Fibroblast of villous mesenchyme (primary cell): ENCODE measurements at places on chromosomes 12 and 14. TPM values are rescaled to one million over a fixed set of nuclear protein-coding genes. Genes with fewer than 3 reads are reported as not detected.

The CLEC7A gene
- total RNA-seq: under 0.01 TPM in 1 of 2 replicates, not detected in the other

The CNTN1 gene
- 1.7 and 2.6 TPM in 2 replicates for total RNA-seq

The CD163L1 gene
- 7.3 and 11.0 TPM in 2 replicates for total RNA-seq

The ANKRD9 gene
- 16.4 and 26.4 TPM in 2 replicates for total RNA-seq

The TRMT5 gene
- total RNA-seq: 11.0 and 16.0 TPM in 2 replicates

The SYT10 gene
- total RNA-seq: not detected in 2 replicates

The LLPH gene
- 3.9 and 5.6 TPM in 2 replicates for total RNA-seq

DNA sequence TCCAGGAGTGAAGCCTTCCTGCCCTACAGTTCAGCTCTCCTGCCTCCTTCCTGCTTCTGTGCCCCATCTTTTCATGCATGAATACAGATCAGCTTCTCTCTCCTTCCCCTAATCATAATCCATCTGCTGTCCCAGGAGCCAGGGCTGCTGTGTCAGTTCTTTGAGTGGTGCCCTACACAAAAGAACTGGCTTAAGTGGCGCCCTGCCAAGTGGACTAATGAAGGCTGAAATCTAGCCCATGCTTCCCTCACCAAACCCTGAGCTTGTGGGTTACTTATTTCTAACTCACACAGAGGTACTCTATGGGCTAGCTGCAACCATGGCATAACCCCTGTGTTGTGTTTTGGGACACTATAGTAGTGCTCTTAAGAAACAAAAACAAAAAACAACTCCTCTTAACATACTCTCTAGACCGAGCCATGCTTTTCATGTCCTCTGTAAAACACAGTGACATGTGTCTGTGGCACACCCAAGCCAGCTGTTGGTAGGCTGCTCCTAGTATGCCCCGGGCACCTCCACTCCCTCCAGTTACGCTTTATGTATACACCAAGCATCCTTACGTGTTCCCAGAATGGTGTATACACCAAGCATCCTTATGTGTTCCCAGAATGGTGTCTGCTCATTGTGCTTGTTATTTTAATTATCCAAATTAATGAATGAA, 19.3 kb upstream of the ETV6 start:
- DNase-seq: no peak

- peak; percentile 28 for DNase-seq
Observed at GRCh38 chr14:68664225-68664681, 128.6 kb downstream of the ZFP36L1 start.

DNA sequence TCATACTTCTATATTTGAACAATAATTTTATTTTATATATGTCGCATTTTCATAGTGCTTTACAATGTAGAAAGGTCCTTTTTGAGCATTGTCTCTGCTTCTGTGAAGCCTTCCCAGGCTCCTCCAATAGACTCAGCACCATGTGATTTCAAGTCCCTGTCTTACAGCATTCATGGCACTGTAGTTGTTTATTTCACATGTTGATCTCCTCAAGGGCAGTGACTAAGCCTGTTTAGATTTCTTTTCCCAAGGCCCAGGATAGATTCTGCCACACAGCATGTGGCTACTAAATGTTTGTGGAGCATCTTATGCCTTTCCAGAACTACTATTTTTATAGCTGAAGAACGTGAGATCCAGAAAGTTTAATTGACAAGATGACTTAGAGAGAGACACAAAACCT, 391.7 kb downstream of the TMEM117 start:
- peak; percentile 60 for DNase-seq

DNA sequence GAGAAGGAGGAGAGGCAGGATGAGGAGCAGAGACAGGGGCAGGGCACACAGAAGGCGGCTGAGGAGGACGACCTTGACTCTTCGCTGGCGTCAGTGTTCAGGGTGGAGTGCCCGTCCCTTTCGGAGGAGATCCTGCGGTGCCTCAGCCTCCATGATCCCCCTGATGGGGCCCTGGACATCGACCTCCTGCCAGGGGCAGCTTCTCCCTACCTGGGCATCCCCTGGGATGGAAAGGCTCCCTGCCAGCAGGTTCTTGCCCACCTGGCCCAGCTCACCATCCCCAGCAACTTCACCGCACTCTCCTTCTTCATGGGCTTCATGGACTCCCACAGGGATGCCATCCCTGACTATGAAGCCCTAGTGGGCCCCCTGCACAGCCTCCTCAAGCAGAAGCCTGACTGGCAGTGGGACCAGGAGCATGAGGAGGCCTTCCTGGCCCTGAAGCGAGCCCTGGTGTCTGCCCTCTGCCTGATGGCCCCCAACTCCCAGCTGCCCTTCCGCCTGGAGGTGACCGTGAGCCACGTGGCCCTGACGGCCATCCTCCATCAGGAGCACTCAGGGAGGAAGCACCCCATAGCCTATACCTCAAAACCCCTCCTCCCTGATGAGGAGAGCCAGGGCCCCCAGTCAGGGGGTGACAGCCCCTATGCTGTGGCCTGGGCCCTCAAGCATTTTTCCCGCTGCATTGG, 14.6 kb downstream of the CBLN3 start:
- DNase-seq: no peak

DNA sequence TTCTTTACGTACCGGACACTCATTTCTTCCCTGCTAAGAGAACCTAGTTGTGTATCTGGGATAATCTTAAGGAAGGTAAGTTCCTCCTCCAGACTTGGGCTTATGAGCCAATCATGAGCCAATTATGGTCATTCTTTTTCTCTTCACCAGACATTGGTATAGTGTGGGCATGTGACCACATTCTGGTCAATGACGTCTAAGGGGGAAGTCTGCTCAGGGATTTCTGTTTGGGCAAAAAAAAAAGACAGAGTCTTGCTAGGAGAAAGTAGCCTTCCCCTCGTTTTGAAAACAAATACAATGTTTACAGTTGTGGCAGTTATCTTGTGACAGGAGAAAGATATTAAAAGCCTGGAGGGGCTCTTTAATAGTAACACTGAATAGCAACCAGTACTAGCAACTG, 20.1 kb upstream of the PLXNC1 start:
- no peak for DNase-seq

GRCh38 chr12:81147292-81147919, 69.5 kb downstream of the ACSS3 start:
- no peak for DNase-seq

DNA sequence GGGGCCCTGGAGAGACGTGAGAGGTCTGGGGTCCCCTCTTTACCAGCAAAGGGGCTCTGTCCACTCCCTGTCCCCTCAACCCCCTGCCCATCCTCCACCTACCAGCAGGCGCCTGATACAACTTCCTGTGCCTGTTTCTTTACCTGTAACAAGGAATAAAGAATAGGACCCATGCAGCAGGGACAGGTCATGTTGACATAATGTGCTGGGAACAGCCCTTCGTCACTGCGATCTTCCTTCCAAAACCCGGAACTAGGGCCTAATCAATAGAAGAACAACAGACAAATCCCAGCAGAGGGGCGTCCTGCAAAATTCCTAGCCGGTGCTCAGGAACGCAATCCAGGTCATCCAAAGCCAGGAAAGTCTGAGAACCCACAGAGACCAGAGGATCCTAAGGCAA, 32.1 kb downstream of the SCARB1 start:
- DNase-seq: no peak

DNA sequence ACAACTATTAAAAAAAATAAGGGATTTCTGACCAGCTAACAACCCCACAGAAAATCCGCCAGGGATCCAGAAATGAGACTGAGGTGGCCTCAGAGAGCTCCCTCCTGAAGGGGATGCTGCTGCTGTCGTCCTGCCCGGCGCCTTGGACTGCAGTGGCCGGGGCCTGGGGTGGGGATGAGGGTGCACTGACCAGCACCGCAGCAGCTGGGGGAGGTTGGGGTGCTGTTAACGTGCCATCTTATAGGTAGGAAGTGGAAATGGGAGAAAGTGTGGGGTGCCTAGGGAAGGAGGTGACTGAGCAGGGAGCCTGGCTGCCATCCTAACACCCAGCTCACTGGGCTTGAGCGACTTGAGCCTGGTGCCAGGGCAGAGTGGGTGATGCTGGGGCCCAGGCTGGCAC, 32.0 kb downstream of the DDX11 start:
- DNase-seq: no peak
